Naive thymus-derived CD8-positive, alpha-beta T cell (primary cell): ENCODE measurements at places on chromosomes 5 and 9.

DNA sequence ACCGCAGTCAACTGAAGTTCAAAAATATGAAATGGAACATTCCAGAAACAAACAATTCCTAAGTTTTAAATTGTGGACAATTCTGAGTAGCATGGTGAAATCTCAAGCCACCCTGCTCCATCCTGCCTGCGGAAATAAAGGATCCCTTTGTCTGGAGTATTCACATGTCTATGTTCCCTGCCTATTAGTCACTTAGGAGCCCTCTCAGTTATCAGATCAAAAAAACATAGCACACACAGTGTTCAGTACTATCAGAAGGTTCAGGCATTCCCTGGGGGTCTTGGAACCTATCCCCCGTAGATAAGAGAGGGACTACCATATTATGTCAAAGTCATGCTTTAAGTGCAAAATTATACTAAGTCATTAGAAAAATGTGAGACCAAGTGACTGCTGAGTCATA lies 300.8 kb downstream of the SEMA5A start:
- H3K4me3 ChIP-seq, result no peak overlapping the region
- H3K4me1 ChIP-seq, result no peaks in the 10 kb centered on the region
- H3K27ac ChIP-seq, result no peak overlapping the region
- H3K36me3 ChIP-seq, result no peaks in the 10 kb centered on the region

DNA sequence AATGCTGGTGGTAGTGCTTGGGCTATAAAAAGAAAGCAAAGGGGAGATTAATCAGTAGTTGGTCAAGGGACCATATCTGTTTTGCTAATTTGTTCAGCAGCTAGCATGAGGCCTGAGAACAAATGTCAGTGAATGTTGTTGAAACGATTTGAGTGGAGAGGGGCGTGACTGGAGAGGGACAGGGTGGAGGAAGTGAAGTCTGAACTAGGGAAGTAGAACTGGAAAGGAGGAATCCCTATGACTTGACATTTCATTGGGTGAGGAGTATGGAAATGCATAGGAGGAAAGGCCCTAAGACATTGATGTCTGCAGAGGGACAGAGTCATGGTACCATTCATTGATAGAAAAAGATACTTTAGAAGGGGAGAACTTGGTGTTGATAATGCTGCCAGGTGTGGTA lies 19.7 kb downstream of the TLE4 start:
- no peak overlapping the region for H3K4me3 ChIP-seq
- no peak for DNase-seq
- H3K36me3 ChIP-seq, result peaks cover 5% of the 10 kb centered on the region

GRCh38 chr5:160274483-160274931 lies 37.9 kb downstream of the CCNJL start:
- no peak overlapping the region for H3K4me3 ChIP-seq
- H3K36me3 ChIP-seq, result no peaks in the 10 kb centered on the region
- H3K27me3 ChIP-seq, result peaks cover 3% of the 10 kb centered on the region
- DNase-seq, result no peak
- H3K27ac ChIP-seq, result no peak overlapping the region
- peaks cover 6% of the 10 kb centered on the region for H3K4me1 ChIP-seq

GRCh38 chr5:151602806-151603205 lies 11.7 kb upstream of the FAT2 start:
- no peaks in the 10 kb centered on the region for H3K36me3 ChIP-seq
- H3K27me3 ChIP-seq, result no peaks in the 10 kb centered on the region
- no peak for DNase-seq
- peaks cover 2% of the 10 kb centered on the region for H3K4me1 ChIP-seq
- H3K4me3 ChIP-seq, result no peak overlapping the region
- H3K27ac ChIP-seq, result no peak overlapping the region

DNA sequence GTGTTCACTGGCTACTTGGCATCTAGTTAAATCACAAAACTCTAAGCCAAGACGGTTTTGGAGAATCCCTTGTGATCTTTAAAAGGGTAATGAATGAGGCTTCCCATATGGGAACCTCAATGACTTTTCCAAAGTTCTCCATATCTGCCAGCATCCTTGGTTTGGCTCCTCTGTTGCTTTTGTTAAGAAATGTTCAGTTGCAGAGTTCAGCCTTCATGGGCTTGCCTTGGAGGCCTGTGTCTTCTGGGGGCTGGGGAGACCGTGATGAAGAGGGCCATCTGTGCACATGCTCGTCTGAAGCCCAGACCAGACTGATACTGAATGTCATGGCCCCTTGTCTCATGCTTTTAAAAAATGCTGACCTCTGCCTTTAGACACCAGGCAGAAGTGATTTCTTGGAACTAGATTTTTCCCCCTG lies 84.3 kb downstream of the RAI14 start:
- no peak for DNase-seq
- H3K4me3 ChIP-seq, result no peak overlapping the region
- H3K27ac ChIP-seq, result no peak overlapping the region
- H3K4me1 ChIP-seq, result peaks cover 6% of the 10 kb centered on the region
- peaks cover 3% of the 10 kb centered on the region for H3K27me3 ChIP-seq
- no peaks in the 10 kb centered on the region for H3K36me3 ChIP-seq

DNA sequence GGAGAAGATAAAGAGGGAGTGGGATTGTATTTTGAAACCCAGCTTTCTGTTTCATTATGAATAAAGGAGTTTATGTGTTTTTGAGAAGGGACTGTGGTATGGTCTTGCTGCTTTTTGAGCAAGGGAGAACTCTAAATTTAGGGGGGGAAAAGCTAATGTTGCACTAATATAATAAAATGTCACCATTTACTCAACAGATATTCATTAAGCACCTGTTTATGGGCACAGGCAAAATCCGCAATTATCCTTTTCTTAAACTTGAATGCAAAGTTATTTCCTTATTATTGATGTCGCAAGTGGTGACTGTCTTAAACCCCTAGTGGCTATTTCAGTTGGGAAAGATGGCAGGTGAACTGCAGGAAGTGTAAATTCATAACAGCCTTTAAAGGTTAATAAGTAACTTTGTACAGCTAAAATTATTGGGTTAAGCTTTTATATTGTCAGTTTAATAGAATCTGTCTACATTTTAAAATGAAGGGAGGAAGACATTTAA lies 1.5 kb downstream of the CDC42SE2 start:
- no peaks in the 10 kb centered on the region for H3K27me3 ChIP-seq
- H3K4me1 ChIP-seq, result peaks cover 31% of the 10 kb centered on the region
- H3K36me3 ChIP-seq, result peaks cover 1% of the 10 kb centered on the region
- peak overlapping the region; percentile 79 for H3K4me3 ChIP-seq
- H3K27ac ChIP-seq, result peak overlapping the region; percentile 98

- H3K4me1 ChIP-seq, result peaks cover 1% of the 10 kb centered on the region
- H3K4me3 ChIP-seq, result no peak overlapping the region
- H3K27me3 ChIP-seq, result no peaks in the 10 kb centered on the region
- no peaks in the 10 kb centered on the region for H3K36me3 ChIP-seq
- no peak for DNase-seq
- H3K27ac ChIP-seq, result no peak overlapping the region
These were observed 104.0 kb upstream of the CDKN2B start for GRCh38 chr9:22112870-22113821.

DNA sequence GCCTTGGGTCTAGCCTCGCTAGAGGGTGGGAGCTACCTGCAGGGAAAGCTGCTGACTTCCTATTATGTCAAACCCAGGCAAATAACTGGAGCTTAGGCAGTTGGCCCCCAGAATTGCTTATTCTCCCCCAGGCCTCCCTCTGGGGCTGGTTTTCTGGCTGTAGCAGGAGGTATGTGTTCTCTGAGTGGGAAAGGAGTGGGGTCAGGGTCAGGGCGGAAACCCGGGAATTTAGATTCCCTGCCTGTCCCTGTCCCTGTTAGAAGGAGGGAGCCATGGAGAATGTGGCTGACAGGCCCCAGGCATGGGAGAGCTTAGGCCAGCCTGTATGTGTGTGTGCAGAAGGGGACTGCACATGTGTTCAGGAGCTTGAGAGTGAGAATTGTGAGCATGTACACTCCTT lies 13.6 kb upstream of the CXXC5 start:
- H3K36me3 ChIP-seq, result no peaks in the 10 kb centered on the region
- no peak overlapping the region for H3K4me3 ChIP-seq
- no peak for DNase-seq

- no peaks in the 10 kb centered on the region for H3K4me1 ChIP-seq
- H3K4me3 ChIP-seq, result no peak overlapping the region
- H3K27ac ChIP-seq, result no peak overlapping the region
- H3K27me3 ChIP-seq, result no peaks in the 10 kb centered on the region
- no peaks in the 10 kb centered on the region for H3K36me3 ChIP-seq
- no peak for DNase-seq
These were observed 6.9 kb upstream of the NR5A1 start for GRCh38 chr9:124514125-124514524.

GRCh38 chr9:69097064-69097463 lies 61.5 kb downstream of the FXN start:
- no peak overlapping the region for H3K4me3 ChIP-seq
- H3K27me3 ChIP-seq, result no peaks in the 10 kb centered on the region
- no peaks in the 10 kb centered on the region for H3K4me1 ChIP-seq
- DNase-seq, result no peak
- H3K27ac ChIP-seq, result no peak overlapping the region

GRCh38 chr5:178111925-178112324 lies 1.4 kb upstream of the N4BP3 start:
- no peak overlapping the region for H3K4me3 ChIP-seq
- no peaks in the 10 kb centered on the region for H3K36me3 ChIP-seq
- H3K27ac ChIP-seq, result no peak overlapping the region
- DNase-seq, result no peak

DNA sequence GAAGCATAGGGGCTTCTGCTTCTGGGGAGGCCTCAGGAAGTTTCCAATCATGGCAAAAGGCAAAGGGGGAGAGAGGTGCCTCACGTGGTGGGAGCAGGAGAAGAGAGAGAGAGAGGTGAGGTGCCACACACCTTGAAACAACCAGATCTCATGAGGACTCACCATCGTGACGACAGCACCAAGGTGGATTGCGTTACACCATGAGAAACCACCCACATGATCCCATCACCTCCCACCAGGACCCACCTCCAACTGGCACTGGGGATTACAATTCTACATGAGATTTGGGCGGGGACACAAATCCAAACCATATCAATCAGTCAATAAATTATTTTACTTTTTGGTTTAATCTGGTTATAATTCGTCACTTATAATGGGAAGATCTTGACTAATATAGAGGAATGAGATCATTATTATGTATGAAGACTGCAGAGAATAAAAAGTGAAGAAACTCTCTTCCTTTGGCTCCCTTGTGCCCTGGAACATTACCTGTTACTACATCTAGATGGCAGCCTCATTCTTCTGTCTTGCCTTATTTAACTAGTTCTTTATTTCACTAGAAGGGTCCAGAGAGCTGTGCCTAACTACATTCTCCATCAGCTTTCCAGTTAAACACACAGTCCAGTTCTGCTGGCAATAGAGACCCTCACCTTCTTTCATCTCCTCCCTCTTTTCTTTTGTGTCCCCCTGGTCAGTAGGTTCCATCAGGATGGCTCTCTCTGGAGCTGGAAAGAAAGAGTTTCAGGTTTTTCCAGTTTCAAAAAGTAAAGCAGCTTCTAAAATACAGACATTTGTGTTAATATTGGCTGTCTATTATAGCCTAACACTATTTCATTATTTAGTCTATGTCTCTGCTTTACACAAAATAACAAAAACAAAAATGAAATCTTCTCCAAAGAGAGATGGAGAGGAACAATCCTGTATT lies 21.7 kb upstream of the SPINK7 start:
- H3K4me1 ChIP-seq, result no peaks in the 10 kb centered on the region
- H3K4me3 ChIP-seq, result no peak overlapping the region
- peak; percentile 18 for DNase-seq
- H3K27ac ChIP-seq, result no peak overlapping the region
- peaks cover under 1% of the 10 kb centered on the region for H3K27me3 ChIP-seq
- H3K36me3 ChIP-seq, result no peaks in the 10 kb centered on the region

DNA sequence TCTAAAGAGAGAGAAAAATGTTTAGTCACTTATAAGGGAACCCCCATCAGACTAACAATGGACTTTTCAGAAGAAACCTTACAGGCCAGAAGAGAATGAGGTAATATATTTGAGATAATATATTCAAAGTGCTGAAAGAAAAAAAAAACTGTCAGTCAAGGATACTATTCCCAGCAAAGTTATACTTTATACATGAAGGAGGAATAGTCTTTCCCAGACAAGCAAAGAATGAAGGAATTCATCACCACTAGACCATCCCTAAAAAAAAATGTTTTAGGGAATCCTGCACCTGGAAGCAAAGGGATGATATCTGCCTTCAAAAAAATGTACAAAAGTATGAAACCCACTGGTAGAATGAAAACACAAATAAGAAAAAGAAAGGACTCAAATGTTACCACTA lies 37.5 kb upstream of the SH3TC2 start:
- no peaks in the 10 kb centered on the region for H3K4me1 ChIP-seq
- DNase-seq, result no peak
- H3K36me3 ChIP-seq, result peaks cover 49% of the 10 kb centered on the region
- no peak overlapping the region for H3K27ac ChIP-seq
- H3K27me3 ChIP-seq, result peaks cover 10% of the 10 kb centered on the region

DNA sequence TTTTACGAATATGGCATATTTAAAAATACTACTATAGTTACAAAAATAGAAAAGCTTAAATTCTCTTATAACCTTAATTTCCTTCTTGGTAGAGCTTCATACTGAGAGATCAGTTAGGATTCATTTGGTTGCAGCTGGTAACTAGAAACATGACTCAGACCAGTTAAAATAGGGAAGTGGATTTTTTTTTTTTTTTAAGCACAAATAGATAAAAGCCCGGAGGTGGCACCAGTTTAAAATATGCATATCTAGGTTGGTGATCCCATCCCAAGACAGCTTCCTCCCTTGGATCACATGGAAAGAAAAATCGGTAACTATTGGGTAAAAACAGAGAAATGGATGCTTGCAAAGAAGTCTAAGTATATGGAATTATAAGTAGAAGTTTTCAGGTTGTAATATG lies 1634.3 kb downstream of the MAT2B start:
- H3K4me1 ChIP-seq, result no peaks in the 10 kb centered on the region
- no peak overlapping the region for H3K4me3 ChIP-seq
- H3K27ac ChIP-seq, result no peak overlapping the region
- H3K27me3 ChIP-seq, result no peaks in the 10 kb centered on the region
- no peak for DNase-seq
- H3K36me3 ChIP-seq, result no peaks in the 10 kb centered on the region

DNA sequence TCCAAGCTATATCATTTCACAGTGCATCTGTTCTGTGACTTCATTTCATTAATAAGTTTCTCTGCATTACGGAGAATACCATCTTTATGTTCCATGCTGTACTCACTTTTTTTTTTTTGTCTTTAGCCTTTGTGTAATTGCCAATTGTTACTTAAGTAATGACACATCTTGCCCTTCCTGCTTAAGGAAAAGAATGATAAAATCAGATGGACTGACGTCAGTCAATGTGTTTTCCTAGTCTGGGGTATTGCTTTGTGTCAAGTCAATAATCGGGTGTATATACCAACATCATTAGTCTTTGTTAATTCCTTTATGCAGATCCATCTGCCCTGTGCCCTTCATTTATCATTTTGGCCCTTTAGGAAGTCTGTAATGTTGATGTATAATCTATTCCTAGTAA lies 133.5 kb downstream of the CD180 start:
- H3K4me3 ChIP-seq, result no peak overlapping the region
- H3K27ac ChIP-seq, result no peak overlapping the region
- no peaks in the 10 kb centered on the region for H3K27me3 ChIP-seq
- peaks cover 18% of the 10 kb centered on the region for H3K4me1 ChIP-seq
- DNase-seq, result no peak
- H3K36me3 ChIP-seq, result peaks cover 10% of the 10 kb centered on the region

- no peak for DNase-seq
- H3K27ac ChIP-seq, result no peak overlapping the region
- peaks cover 25% of the 10 kb centered on the region for H3K36me3 ChIP-seq
- peaks cover 17% of the 10 kb centered on the region for H3K4me1 ChIP-seq
- H3K4me3 ChIP-seq, result no peak overlapping the region
These were observed 69.2 kb upstream of the SREK1 start for GRCh38 chr5:66074901-66075300.

- no peaks in the 10 kb centered on the region for H3K4me1 ChIP-seq
- no peak for DNase-seq
- H3K36me3 ChIP-seq, result no peaks in the 10 kb centered on the region
- no peak overlapping the region for H3K27ac ChIP-seq
- no peaks in the 10 kb centered on the region for H3K27me3 ChIP-seq
These were observed 1009.5 kb downstream of the PTPRD start for GRCh38 chr9:9603345-9603744.
